ENCODE measurements at places on chromosomes 3 and 15.

GRCh38 chr3:121992601-121993560 lies 29.2 kb downstream of the ILDR1 start:
- H3K36me3 ChIP-seq, result no peaks in the 10 kb centered on the region
- H3K27me3 ChIP-seq, result no peaks in the 10 kb centered on the region
- peak; percentile 62 for DNase-seq
- H3K4me1 ChIP-seq, result peaks cover 19% of the 10 kb centered on the region
- no peak overlapping the region for H3K4me3 ChIP-seq

- no peaks in the 10 kb centered on the region for H3K27me3 ChIP-seq
- no peaks in the 10 kb centered on the region for H3K4me1 ChIP-seq
- H3K4me3 ChIP-seq, result no peak overlapping the region
- no peaks in the 10 kb centered on the region for H3K36me3 ChIP-seq
- H3K27ac ChIP-seq, result no peak overlapping the region
- no peak for DNase-seq
These were observed 4.3 kb downstream of the PRKCI start for GRCh38 chr3:170226426-170226960.

GRCh38 chr3:8491271-8492144 lies 10.1 kb upstream of the LMCD1 start:
- H3K36me3 ChIP-seq, result no peaks in the 10 kb centered on the region
- no peak overlapping the region for H3K27ac ChIP-seq
- H3K4me1 ChIP-seq, result no peaks in the 10 kb centered on the region
- no peak overlapping the region for H3K4me3 ChIP-seq
- DNase-seq, result no peak

DNA sequence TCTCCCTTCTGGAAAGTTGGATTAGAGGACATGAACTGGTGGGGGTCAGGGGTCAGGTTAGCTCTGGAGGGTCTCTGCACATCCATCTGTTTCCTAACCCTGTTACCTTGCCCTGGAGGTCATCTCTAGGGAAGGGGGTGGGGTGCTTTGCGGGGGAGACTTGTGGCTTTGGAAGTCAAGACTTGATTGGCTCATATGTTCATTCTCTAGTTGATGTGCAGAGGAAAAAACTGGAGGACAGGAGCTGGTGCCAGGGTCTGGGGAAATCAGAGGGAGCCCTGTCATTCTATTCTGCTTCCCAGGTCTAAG lies 42.9 kb upstream of the ROPN1 start:
- no peaks in the 10 kb centered on the region for H3K4me1 ChIP-seq
- peaks cover 8% of the 10 kb centered on the region for H3K27me3 ChIP-seq
- no peaks in the 10 kb centered on the region for H3K36me3 ChIP-seq
- H3K27ac ChIP-seq, result no peak overlapping the region
- no peak for DNase-seq

DNA sequence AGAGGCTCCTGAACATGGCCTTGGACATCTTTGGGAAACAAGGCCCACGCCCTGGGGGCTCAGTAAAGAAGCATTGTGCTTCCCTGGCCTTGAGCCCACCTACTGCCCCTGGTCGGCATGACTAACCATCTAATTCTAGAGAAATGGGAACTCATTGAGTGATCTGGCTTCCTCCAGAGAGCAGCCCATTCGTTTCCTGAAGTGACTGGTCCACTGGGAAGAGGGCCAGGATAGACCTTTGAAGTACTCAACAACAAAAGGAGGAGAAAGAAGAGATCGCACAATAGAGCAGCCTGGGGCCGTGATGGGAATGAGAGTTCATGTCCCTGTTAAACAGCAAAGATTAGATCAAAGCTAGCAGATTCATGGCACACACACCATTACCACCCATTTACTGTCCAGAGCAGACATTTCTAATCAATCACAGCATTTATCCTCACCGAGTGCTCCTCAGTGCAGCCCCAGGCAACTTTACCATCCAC lies 514.4 kb upstream of the PROK2 start:
- no peak overlapping the region for H3K27ac ChIP-seq
- DNase-seq, result no peak
- no peaks in the 10 kb centered on the region for H3K27me3 ChIP-seq

GRCh38 chr3:186772281-186772694 lies 11.1 kb upstream of the EIF4A2 start:
- no peak for DNase-seq
- peaks cover 6% of the 10 kb centered on the region for H3K4me1 ChIP-seq
- H3K4me3 ChIP-seq, result peak overlapping the region; percentile 58

GRCh38 chr3:143063018-143063417 lies 56.6 kb upstream of the CHST2 start:
- no peaks in the 10 kb centered on the region for H3K27me3 ChIP-seq
- H3K4me3 ChIP-seq, result no peak overlapping the region
- H3K27ac ChIP-seq, result no peak overlapping the region
- no peaks in the 10 kb centered on the region for H3K4me1 ChIP-seq
- DNase-seq, result no peak

- H3K27me3 ChIP-seq, result no peaks in the 10 kb centered on the region
- no peaks in the 10 kb centered on the region for H3K4me1 ChIP-seq
- no peak overlapping the region for H3K27ac ChIP-seq
- DNase-seq, result no peak
These were observed 198.2 kb upstream of the UBE2E2 start for GRCh38 chr3:23004971-23005370.

DNA sequence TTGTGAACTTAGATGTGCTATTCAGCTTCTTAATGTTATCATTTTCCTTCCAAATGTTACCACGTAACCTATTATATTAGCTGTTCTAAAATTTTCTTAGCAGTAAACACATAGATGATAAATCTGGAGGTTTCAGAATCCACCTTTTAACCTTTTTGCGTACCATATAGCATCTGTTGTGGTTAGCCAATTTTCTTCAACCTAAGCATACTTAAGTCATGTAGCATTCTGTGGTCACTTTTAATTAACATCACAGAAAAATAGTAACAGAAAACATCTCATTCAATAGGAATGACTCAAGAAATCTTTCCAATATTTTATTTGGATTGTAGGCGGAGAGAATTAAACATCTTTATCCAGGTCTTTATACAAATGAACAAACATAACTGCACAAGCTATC lies 1465.3 kb upstream of the GBE1 start:
- no peaks in the 10 kb centered on the region for H3K4me1 ChIP-seq
- H3K36me3 ChIP-seq, result no peaks in the 10 kb centered on the region
- no peak overlapping the region for H3K27ac ChIP-seq
- DNase-seq, result no peak

DNA sequence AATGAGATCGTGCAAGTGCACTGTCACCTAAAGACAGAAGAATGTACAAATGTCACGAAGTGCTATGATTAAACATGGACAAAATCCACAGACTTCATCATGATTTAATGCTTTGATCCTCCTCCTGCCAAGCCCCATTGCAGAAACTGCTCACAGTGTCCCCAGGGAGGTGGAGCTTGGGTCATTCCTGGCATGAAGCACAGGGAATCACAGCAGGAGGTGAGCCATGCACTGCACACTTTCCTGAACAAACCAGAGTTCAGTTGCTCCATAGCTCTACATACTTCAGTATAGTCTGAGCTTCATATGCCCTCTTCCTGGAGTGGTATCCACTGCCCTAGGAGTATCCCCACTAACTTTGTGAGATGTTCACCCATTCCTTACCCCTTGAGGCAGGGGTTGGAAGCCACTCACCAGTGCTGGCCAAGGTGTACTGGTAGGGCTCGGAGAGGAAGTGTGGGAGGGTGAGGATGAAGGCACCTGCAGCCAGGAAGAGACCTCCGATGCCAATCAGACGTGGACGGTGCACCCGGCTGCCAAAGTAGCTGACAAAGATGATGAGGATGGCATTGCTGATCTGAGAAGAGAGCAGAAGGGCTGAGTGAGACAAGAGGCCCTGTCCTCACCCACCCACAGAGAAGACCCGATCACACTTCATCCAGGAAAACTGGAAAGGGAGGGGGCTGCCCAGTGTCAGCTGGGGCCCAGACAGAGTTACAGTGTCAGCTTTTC lies 56.3 kb downstream of the SLCO2A1 start:
- DNase-seq, result no peak
- no peak overlapping the region for H3K27ac ChIP-seq
- no peaks in the 10 kb centered on the region for H3K27me3 ChIP-seq
- H3K36me3 ChIP-seq, result no peaks in the 10 kb centered on the region

DNA sequence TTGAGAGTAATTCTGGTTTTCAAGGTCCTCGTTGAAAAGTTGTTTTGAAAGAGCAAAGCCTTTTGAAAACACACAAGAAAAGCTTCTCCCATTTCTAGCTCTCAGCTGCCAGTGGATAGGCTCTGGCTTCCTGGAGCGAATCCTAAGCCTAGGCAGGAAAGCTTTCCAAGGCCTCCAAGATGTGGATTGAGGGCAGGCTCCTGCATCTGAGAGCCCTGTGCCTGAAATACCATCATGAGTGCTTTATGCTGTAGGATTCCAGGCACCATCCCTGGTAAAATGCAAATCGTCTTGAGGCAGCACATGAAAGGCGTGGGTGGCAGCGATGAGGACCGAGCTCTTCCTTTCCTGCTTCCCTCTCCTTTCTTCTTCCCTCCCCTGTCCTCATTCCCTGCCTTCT lies 60.7 kb upstream of the CORO2B start:
- H3K36me3 ChIP-seq, result no peaks in the 10 kb centered on the region
- H3K27me3 ChIP-seq, result no peaks in the 10 kb centered on the region
- H3K4me1 ChIP-seq, result no peaks in the 10 kb centered on the region
- H3K4me3 ChIP-seq, result no peak overlapping the region

- no peaks in the 10 kb centered on the region for H3K36me3 ChIP-seq
- H3K27me3 ChIP-seq, result no peaks in the 10 kb centered on the region
- H3K27ac ChIP-seq, result no peak overlapping the region
- H3K4me3 ChIP-seq, result no peak overlapping the region
- no peaks in the 10 kb centered on the region for H3K4me1 ChIP-seq
- DNase-seq, result no peak
These were observed 100.0 kb downstream of the THBS1 start for GRCh38 chr15:39680868-39681267.

DNA sequence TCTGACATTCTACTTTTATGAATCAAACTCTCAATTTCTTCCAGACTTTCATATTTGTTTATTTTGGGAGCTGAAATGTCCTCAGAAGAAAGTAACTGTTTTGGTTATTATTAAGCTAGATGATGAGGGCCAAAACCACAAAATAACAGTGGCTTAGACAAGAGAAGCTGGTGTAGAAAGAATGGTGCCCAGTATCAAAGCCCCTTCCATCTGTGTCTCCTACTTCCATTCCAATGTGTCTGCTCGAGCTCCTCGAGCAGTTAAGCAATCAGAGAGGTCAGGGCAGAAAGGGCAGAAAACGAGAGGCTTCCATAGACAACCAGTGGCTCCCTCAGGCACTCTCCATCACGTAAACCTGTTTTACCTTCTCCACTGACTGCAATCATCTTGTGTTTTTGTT lies 59.7 kb upstream of the MAGI1 start:
- H3K27me3 ChIP-seq, result no peaks in the 10 kb centered on the region
- DNase-seq, result no peak
- H3K4me1 ChIP-seq, result no peaks in the 10 kb centered on the region
- no peak overlapping the region for H3K4me3 ChIP-seq
- H3K27ac ChIP-seq, result no peak overlapping the region
- no peaks in the 10 kb centered on the region for H3K36me3 ChIP-seq

GRCh38 chr3:13002398-13003124 lies 70.7 kb downstream of the IQSEC1 start:
- H3K4me1 ChIP-seq, result no peaks in the 10 kb centered on the region
- H3K27ac ChIP-seq, result peak overlapping the region; percentile 51
- no peaks in the 10 kb centered on the region for H3K27me3 ChIP-seq
- no peaks in the 10 kb centered on the region for H3K36me3 ChIP-seq
- DNase-seq, result no peak

GRCh38 chr3:41155834-41156233 lies 43.5 kb upstream of the CTNNB1 start:
- H3K27ac ChIP-seq, result no peak overlapping the region
- no peaks in the 10 kb centered on the region for H3K4me1 ChIP-seq
- no peaks in the 10 kb centered on the region for H3K36me3 ChIP-seq
- no peaks in the 10 kb centered on the region for H3K27me3 ChIP-seq
- DNase-seq, result no peak

- H3K36me3 ChIP-seq, result no peaks in the 10 kb centered on the region
- H3K4me1 ChIP-seq, result no peaks in the 10 kb centered on the region
- no peak for DNase-seq
- no peak overlapping the region for H3K4me3 ChIP-seq
- H3K27ac ChIP-seq, result no peak overlapping the region
These were observed 51.8 kb upstream of the CCDC54 start for GRCh38 chr3:107325446-107325845.

- H3K36me3 ChIP-seq, result no peaks in the 10 kb centered on the region
- DNase-seq, result no peak
- H3K4me1 ChIP-seq, result no peaks in the 10 kb centered on the region
- H3K4me3 ChIP-seq, result no peak overlapping the region
These were observed 45.8 kb downstream of the SCN5A start for GRCh38 chr3:38603731-38604131.

GRCh38 chr15:90028376-90028944 lies 27.3 kb downstream of the ZNF710 start:
- H3K36me3 ChIP-seq, result no peaks in the 10 kb centered on the region
- peak overlapping the region; percentile 81 for H3K27ac ChIP-seq
- no peaks in the 10 kb centered on the region for H3K27me3 ChIP-seq
- no peak overlapping the region for H3K4me3 ChIP-seq
- H3K4me1 ChIP-seq, result peaks cover 4% of the 10 kb centered on the region

DNA sequence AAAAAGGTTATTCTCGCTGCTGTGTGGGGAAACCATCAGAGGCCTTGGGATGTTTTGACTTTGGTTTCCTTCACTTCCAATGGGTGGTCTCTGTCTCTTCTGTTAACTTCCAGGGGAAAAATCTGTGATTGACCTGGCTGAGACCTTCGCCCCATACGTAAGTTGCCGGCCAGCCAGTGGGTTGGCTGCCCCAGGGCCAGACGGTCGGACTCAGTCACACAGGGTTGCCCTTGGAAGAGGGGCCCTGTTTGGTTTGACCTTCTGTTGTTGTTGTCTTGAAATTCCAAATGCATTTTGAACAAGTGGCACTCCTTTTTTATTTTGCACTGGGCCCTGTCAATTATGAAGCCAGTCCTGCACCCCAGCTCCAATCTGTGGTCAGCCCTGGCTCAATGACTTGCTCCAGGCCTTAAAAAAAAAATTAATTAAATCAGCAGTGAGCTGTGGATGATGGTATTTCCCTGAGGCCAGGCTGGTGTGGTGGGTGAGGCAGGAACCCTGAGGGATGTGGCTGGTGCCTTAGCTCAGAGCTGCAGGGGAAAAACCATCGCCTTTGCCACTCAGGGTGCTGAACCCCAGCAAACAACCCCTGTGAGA lies 4.5 kb downstream of the FAM107A start:
- H3K4me1 ChIP-seq, result no peaks in the 10 kb centered on the region
- DNase-seq, result no peak
- H3K36me3 ChIP-seq, result no peaks in the 10 kb centered on the region

- no peak overlapping the region for H3K4me3 ChIP-seq
- H3K27ac ChIP-seq, result peak overlapping the region; percentile 69
- no peaks in the 10 kb centered on the region for H3K27me3 ChIP-seq
- no peaks in the 10 kb centered on the region for H3K4me1 ChIP-seq
- no peaks in the 10 kb centered on the region for H3K36me3 ChIP-seq
These were observed 62.4 kb downstream of the RAB7A start for GRCh38 chr3:128788268-128788869.

All from Peyer's patch (tissue), 4 donors.